Gastroesophageal sphincter (tissue), 4 donors: ENCODE measurements at places on chromosomes 12 and 14. TPM values are rescaled to one million over a fixed set of nuclear protein-coding genes. Genes with fewer than 3 reads are reported as not detected.

Gene KCNA5
- total RNA-seq = 11.4 TPM

Gene HOXC5
- total RNA-seq = 3.3 TPM

Gene SERPINA10
- total RNA-seq = not detected

- no peaks in the 10 kb centered on the region for H3K27me3 ChIP-seq
- H3K4me1 ChIP-seq = no peaks in the 10 kb centered on the region
- no peak overlapping the region for H3K4me3 ChIP-seq
- ATAC-seq = no peak
- no peaks in the 10 kb centered on the region for H3K36me3 ChIP-seq
Observed at GRCh38 chr12:10959804-10960203, 20.7 kb upstream of the TAS2R14 start.

DNA sequence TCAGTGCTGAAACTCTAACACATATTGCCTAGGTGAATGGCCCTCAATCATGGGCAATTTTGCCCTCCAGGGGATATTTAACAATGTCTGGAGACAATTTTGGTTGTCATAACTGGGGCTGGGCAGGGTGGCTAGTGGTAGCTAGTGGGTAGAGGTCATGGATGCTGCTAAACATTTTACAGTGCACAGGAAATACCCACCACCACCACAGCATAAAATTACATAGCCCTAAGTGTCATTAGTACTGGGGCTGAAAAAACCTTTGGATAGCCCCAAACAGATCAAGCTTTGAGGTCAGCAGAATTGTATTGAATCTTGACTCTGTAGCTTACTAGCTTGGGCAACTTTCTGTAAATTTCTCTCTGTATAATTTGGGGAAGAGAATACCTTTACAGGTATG, 758.0 kb downstream of the BCL11B start:
- H3K4me3 ChIP-seq = no peak overlapping the region
- no peak for ATAC-seq
- no peaks in the 10 kb centered on the region for H3K36me3 ChIP-seq
- peaks cover 17% of the 10 kb centered on the region for H3K27me3 ChIP-seq

GRCh38 chr14:55910601-55911243, 207.5 kb upstream of the PELI2 start:
- ATAC-seq = no peak
- no peaks in the 10 kb centered on the region for H3K27me3 ChIP-seq
- no peaks in the 10 kb centered on the region for H3K36me3 ChIP-seq
- H3K4me1 ChIP-seq = peaks cover 13% of the 10 kb centered on the region

DNA sequence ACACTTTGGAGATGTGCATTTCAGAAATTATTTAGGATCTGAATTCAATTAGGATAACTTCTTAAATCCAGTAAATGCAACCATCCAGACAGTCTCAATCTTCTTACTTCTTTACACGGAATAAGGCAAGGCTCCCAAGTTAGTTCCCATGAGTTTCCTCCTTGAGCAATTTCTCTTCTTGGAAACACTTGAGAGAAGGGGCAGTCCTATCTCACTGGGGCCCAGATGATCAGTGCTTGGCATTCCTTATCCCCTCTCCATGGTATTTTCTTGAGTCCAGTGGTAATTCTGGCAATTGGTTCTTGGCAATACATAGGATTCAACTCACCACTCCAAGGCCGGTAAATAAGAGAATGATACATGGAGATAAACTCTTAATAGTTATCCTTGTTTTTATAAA, 87.1 kb upstream of the PTHLH start:
- no peak overlapping the region for H3K4me3 ChIP-seq
- no peaks in the 10 kb centered on the region for H3K4me1 ChIP-seq
- ATAC-seq = no peak
- H3K27me3 ChIP-seq = no peaks in the 10 kb centered on the region
- no peak overlapping the region for H3K27ac ChIP-seq
- no peaks in the 10 kb centered on the region for H3K36me3 ChIP-seq

DNA sequence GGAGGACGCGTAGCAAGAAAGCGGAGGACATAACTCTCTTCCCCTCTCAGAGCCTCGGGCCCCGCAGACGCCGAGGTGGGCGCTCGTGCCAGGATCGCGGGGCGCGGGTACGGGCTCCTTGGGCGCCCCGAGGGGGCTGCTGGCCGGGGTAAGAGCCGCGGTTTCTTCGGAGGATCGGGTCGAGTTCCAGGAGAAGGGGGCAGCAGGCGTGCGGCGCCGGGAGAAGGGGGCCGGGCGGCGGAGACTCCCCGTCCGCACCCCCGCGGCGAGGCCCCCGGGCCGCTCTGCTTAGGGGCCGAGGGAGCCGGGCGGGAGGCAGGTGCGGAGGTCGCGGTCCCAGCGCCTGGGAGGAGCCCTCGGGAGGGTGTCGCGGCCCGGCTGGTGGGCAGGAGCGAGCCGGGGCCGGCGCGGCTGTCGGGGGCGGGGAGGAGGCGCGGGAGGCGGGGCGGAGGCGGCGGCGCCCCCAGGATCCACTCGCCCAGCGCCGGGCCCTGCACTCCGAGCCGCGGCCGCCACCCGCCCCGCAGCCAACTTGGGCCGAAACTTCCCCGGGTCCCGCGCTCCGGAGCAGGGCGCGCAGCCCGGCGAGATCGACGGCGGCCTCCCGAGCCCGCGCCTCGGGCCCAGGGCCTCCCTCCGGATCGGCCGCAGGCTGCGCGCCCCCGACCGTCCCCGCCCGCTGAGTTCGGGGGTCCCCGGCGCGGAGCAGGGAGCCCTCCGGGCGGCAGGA, 64.4 kb downstream of the FBXL14 start:
- H3K4me3 ChIP-seq = peak overlapping the region; percentile 29
- peak overlapping the region; percentile 74 for H3K27ac ChIP-seq
- H3K27me3 ChIP-seq = peaks cover 60% of the 10 kb centered on the region
- H3K4me1 ChIP-seq = peaks cover 3% of the 10 kb centered on the region
- ATAC-seq = peak; percentile 50

DNA sequence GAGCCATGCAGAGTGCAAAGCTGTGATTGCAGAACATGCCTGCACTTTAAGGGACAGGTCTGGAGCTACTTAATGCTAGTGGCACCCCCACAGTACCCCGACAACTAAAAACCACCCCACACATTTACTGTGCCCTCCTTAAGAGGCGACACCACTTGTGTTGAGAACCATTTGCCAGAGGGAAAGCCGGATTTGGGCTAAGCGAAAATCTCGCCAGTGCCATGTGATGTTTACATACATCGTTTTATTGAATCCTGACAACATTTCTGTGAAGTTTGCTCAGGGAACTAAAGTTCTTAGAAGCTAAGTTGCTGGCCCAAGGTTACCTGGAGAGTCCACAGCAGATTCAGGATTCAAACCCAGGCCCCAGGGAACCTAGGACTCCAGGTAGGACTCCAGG, 119.0 kb upstream of the FKBP4 start:
- no peak overlapping the region for H3K4me3 ChIP-seq
- H3K36me3 ChIP-seq = peaks cover 98% of the 10 kb centered on the region
- no peaks in the 10 kb centered on the region for H3K4me1 ChIP-seq
- no peak for ATAC-seq
